ENCODE measurements at places on chromosomes 2 and 18. TPM values are rescaled to one million over a fixed set of nuclear protein-coding genes. Genes with fewer than 3 reads are reported as not detected.

The MTLN gene
- polyA plus RNA-seq: 9.8 TPM

The CHRNA1 gene
- 3.7 TPM for polyA plus RNA-seq

The AMER3 gene
- polyA plus RNA-seq: 0.03 TPM

The CNDP1 gene
- polyA plus RNA-seq: 1.6 TPM

GRCh38 chr18:61129001-61129400 is 204.2 kb upstream of the CDH20 start:
- no peak for DNase-seq

DNA sequence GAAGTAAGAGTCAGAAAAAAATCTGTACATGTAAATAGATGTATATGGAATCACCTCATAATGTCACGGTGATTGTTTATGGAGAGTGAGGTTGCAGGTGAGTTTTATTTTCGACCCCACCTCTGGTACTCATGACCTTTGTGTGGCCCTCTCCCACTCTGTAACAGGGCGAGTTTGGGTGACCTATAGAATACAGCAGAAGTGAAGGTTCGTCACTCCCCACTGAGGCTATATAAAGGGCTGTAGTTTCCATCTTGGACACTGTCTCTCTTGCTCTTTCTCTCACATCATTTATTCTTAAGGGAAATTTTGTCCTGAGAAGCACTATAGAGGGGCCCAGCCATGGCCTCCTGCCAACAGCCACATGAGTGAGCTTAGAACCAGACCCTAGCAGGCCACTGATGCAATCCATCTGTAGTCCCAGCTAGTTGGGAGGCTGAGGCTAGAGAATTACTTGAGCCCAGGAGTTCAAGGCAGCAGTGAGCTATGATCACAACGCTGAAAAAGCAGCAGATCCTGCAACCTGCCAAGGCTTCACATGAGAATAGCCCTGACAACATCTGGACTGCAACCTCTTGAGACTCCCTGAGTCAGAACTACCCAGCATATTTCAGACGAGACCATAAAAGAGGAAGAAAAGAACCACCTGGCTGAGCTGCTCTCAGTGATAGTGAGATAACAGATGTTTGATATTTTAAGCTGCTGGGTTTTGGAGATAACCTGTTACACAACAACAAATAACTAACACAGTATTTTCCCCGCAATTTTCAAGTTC is 74.3 kb upstream of the SLC1A4 start:
- DNase-seq: peak; percentile 32

DNA sequence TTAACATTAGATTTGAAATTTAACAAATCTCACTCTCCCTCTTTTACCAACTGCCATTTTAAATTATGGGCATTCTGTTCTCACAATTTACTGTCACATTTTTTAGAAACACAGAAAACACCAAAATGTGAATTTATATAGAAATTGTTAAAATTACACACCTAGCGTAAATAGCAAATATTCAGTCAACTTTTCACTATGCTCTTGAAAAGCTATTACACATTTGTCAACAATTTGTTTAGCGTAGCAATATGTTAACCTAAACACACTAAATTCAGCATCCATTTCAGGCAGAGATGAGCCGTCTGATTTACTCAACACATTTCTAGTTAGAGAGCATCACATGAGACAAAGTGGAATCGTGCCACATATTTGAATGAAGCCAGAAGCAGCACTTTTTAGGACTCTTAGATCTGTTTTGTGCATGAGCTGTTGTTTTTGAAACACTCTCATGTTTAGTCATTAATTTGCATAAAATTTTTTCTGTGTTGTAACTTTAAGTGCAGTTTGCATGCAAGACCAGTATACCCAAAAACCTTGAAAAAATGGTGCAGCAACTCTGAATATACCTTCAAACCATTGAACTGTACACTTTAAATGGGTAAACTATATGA is 8.2 kb downstream of the TTC32 start:
- DNase-seq: no peak
